ENCODE measurements at places on chromosomes 11 and 22. TPM values are rescaled to one million over a fixed set of nuclear protein-coding genes. Genes with fewer than 3 reads are reported as not detected.

GRCh38 chr22:36701965-36702621 lies 1.5 kb downstream of the CACNG2 start:
- DNase-seq, result no peak

DNA sequence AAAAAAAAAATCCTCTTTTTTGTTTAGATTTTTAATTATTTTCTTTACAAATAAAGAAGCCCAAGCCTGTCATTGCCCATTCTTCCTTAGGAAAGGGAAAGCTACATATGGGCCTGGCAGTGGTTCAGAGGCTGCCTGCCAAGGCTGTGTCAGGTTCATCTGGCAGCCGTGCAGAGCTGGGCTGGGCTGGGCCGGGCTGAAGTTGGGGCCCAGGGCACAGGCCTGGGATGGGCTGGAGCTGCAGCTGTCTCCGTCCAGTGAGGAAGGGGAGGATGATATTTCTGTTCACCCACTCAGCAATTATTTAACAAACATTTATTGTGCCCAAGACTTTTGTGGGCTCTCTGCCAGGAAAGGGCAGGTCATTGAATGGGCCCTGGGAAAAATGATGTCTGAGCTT lies 4.6 kb downstream of the PRR5L start:
- no peak for DNase-seq

GRCh38 chr11:132466983-132467382 lies 1065.3 kb downstream of the OPCML start:
- no peak for DNase-seq

DNA sequence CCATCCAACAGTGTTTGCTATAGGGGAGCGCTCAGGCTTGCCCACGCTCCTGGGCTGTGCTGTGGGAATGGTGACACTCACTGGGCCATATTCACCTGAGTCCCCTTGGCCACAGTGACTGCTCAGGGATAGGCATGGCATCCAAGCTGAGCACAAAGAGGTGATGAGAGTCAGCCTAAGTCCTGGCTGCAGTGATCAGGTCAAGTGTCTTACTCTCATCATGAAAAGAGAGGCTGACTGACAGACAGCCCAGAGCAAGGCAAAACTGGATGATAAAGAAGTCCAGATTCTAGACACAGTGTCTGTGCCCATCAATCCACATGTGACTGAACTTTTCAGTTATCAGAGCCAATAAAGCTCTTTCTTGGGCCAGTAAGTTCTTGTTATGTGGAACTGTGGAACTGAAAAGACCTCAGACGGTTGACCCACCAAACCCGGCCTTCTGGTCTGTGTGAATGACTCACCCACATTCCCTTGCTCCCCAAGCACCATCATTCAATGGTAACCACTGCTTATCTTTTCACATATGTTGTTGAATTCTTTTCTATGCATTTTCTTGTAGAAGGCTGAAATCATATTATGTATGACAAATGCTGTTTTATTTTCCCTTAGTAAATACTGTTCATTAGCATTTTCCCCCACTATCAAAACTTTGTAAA lies 43.2 kb upstream of the YPEL1 start:
- peak; percentile 43 for DNase-seq

LAYN gene
- total RNA-seq, result 20.8 TPM

DNA sequence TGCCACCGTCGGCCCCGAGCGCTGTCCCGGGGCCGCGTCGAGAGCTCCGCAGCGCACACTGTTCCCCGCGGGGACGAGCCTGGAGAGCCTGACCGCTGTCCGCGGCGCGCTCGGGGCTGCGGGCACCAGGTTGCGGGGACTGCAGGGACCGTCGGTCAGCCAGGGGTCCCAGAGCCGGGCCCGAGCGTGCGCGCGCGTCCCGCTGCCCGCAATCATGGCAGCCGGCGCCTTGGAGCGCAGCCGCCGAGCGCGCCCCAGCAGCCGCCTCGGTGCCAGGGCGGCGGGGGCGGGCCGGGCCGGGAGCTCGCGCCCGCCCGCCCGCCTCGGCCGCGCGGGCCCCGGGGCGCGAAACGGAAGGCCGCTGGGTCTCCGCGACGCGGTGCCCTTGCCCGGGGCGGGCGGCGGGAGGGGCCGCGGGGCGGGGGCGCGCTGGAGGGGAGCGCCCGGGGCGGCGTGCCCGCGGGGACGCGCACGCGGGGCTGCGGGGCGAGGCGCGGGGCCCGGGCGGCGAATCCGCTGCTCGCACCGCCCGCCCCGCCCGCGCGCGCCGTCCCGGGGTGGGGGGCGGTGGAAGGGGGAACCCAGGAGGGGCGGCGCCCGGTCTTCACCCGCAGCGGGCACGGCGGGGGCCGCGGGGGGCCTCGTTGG lies 79.4 kb upstream of the PPARA start:
- DNase-seq, result no peak

FAM111B gene
- 16.5 TPM for total RNA-seq

HBD gene
- not detected for total RNA-seq

DNA sequence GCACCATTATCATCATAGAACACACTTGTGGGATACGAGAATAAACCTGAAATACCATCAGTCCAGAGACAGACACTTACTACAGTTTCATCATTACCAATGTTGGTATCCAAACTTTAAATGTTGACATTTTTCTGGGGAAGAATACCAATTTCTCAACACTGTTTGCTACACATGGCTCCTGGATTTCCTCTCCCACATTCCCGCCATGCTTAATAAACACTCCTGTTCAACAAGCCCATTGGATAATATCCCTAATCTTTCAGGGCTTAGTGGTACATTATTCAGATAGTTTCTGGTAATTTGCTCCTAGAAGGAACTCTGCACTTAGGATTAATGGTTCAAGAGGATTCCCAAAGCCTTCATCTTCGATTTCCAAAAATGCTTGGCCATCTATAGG lies 48.2 kb downstream of the CSF2RB start:
- DNase-seq, result no peak

DNA sequence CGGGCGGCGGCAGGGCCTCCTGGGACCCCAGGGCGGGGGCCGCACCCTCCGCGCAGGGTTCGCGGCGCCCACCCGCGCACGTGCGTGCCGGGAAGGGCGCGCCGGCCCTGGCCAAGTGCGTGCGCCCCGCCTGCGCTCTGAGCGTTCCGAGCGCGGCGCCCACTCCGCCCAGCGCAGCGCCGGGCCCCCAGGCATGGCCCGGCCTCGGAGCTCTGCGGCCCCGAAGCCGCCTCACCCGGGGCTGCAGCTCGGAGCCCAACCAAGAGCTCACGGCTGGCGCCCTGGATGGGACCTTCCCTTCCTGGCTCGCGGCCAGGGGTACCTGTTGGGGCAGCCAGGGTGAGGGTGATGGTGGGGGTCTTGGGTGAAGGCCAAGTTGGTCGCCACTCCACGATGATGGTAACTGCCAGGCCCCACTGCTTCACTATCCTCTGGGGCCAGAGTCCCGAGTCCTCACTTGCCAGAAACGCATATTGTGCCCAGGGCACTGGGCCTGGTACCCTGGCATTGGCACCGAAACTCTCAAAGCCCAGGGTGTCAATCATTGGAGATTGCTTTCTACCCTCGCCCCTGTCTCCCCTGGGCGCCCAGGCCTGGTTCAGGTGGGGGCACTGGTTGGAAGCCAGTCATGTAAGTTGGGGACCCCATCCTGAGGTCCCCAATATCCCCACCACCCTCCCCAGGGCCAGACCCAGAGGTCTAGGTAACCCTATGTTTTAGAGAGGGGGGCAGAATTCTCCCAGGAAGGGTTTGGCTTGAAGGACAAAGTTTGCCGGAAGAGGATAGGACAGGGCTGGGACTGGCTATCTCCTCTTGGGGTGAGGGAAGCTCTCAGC lies 882 bp downstream of the ANO1 start:
- no peak for DNase-seq

- DNase-seq, result no peak
These were observed 47.7 kb downstream of the COMMD9 start for GRCh38 chr11:36241497-36241896.

- no peak for DNase-seq
These were observed 408.4 kb downstream of the BUD13 start for GRCh38 chr11:116364348-116364747.

MUC15 gene
- total RNA-seq, result not detected

NAALAD2 gene
- total RNA-seq, result 0.43 TPM

DGAT2 gene
- total RNA-seq, result 1.8 TPM

DNA sequence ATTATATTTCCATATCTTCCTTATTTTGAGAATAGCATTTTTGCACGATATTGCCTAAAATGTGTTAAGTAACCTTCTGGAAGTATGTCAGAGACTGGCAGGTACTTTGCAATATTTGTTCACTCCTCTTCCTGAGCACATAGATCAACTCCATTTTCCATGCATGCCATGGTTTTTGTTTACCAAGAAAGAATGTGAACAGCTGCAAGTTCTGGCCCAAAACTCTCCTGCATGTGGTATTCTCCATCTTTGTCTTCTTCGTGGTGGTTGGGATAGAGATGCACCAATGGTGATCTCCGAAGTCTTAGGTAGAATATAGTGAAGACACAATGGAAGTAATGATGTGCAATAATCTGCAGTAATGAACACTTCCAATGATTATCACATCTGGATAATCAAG lies 2241.0 kb upstream of the RAG2 start:
- DNase-seq, result no peak

DNA sequence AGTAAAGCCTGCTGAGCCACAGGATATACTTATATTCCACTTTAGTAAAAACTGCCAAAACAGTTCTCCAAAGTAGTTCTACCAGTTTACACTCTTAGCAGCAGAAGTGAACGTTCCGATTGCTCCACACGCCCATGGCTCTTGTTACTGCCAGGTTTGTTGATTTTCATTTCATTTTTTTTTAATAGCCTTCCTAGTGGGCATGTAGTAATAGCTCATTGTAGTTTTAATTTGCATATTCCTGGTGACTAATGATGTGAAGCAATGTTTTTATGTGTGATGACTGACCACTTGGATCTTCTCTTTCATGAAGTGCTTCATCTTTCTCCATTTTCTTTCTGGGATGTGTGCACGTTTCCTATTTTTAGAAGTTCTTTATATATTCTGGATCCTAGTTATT lies 4.8 kb upstream of the C11orf97 start:
- DNase-seq, result no peak

GLYATL1 gene
- total RNA-seq, result 5.0 TPM

- DNase-seq, result no peak
These were observed 100.1 kb downstream of the KCNQ1OT1 start for GRCh38 chr11:2599561-2600189.

C1QTNF5 gene
- total RNA-seq, result 0.87 TPM

YPEL4 gene
- total RNA-seq, result 0.86 TPM

KDM4D gene
- 1.8 TPM for total RNA-seq

FJX1 gene
- 52.1 TPM for total RNA-seq

All from epithelial cell of proximal tubule (primary cell).